Cardiac septum (tissue), 1 donor: ENCODE measurements at places on chromosomes 6 and 20. TPM values are rescaled to one million over a fixed set of nuclear protein-coding genes. Genes with fewer than 3 reads are reported as not detected.

The LGSN gene
- not detected for total RNA-seq

The NELFCD gene
- 34.7 TPM for total RNA-seq

The HDDC2 gene
- total RNA-seq, result 88.8 TPM

The RNF39 gene
- not detected for total RNA-seq

The HLA-DQA2 gene
- total RNA-seq, result 2.8 TPM

The SYCP2 gene
- total RNA-seq, result 0.94 TPM

The CDC25B gene
- total RNA-seq, result 9.4 TPM

The AHCY gene
- 45.7 TPM for total RNA-seq

The NRSN2 gene
- total RNA-seq, result 23.9 TPM

The RPS6KA2 gene
- 103 TPM for total RNA-seq

The SLC22A16 gene
- not detected for total RNA-seq
